Breast epithelium (tissue), 4 donors: ENCODE measurements at places on chromosomes 12 and 14. TPM values are rescaled to one million over a fixed set of nuclear protein-coding genes. Genes with fewer than 3 reads are reported as not detected.

Gene SCAF11
- 141 TPM for total RNA-seq

DNA sequence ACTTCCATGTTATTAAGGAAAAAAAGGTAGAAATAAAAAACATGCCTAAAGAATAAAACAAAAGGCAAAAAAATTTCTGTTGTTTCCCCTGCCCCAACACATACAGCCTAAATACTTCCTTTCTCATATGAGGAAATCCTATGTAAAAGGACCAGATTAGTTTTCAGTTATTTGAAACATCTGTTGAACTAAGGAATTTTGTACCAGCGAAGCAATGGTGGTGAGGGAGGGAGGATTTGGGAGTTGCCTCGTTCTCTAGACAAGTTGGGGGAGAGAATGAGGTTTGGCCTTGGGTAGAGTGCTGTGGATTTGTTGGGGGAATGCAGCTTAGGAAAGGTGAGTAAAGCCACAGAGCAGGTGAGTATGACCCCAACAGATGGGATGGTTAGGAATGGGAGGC is 141.5 kb upstream of the RFLNA start:
- no peak for DNase-seq

DNA sequence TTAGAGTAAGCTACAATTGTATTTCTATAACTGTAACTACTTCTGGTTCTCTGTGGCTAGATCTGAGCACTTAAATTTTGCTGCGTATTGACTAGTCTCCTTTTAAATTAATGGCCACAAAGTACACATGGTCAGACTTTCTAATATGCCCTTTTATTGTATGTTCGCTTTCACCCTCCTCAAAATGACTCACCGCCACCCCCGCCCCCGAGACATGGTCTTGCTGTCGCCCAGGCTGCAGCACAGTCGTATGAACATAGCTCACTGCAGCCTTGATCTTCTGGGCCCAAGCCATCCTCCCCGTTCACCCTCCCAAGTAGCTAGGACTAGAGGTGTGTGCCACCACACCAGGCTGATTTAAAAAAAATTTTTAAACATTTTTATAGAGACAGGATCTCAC is 11.8 kb downstream of the MTERF2 start:
- no peak for DNase-seq

GRCh38 chr14:101226603-101227425 is 323.3 kb upstream of the RTL1 start:
- DNase-seq, result no peak

DNA sequence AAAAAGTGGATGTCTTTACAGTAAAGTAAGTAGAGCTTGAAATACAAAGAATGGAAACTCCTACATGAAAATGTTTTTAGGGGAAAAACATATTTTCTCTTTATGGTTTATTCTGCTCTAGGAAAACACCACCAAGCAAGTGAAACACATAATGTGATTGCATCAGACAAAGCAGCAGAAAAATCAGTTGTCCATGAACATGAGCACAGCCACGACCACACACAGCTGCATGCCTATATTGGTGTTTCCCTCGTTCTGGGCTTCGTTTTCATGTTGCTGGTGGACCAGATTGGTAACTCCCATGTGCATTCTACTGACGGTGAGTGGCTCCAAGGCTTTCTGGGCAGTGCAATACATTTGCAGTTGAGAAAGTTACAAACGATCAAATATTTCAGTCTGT is 42.6 kb upstream of the PLEKHD1 start:
- no peak for DNase-seq

GRCh38 chr12:121512561-121512960 is 68.3 kb downstream of the KDM2B start:
- DNase-seq, result no peak

DNA sequence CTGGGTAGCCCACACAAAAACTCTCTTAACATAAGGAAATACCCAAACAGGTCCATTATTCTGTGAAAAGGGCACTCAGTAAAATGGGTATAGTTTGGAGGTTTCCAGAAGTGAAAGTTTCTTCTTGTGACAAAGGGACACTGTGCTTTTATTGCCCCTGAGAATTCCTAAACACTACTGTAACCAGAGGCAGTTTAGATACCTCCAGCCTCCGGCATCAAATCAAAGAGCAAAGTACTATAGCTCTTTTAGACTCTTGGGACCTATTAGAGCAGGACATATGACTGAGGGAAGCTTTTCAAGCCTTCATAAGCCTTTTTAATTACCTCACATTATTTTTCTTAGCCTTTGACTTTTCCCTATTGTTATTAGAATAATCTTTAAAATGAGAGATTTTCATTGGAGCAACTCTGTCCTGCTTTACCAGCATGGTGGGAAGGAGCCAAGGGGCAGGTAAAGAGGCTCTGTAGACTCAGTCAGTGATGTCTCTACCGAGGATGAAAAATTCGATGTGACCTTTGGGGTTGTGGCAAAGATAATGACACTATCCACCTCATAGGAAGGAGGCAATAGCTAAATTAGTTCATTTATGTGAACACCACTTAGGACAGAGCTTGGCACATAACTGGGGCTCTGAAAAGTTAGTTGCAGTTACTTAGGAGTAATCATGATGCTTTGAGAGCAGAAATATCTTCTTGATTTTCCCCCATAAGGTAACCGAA is 85.1 kb downstream of the IFNG start:
- DNase-seq, result no peak
